NCI-H748 treated with DMSO at 0.1 percent for 48 hours (cell line): ENCODE measurements at places on chromosomes 1 and 21.

- DNase-seq = no peak
These were observed 3.0 kb downstream of the PRKCZ start for GRCh38 chr1:2053217-2053616.

DNA sequence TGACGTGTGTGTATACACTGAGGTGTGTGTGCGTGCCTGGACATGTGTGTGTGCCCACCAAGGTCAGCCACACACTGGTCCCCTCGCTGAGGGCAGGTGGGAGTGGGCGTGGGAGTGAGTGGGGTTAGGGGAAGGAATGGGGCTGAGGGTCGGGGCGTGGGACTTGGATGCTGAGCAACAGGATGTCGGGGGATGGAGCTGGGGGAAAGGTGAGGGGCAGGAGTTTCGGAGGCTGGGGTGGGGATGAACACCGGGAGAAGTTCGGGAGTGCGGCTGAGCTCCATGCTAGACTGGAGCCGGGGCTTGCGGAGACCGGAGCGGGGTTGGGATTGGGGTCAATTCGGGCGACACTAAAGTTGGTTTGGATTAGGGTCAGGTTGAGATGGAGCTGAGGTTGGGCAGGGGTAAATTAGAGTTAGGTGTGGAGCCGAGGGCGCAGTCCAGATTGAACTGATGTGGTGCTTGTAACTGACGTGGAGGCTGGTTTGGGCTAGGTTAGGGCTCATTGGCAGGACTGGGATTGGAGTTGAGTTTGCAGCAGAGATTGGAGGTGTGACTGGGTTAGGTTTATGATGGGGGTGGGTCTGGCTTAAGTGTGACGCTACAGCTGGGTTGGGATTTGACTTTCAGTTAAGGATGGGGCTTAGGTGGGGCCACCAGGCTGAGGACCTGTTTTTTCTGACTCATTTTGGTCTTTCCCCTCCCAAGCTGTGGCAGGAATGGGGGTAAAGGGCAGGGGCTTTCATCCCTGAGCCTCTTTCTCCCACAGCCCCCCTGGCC is 3.3 kb upstream of the GUCA2A start:
- DNase-seq = no peak

DNA sequence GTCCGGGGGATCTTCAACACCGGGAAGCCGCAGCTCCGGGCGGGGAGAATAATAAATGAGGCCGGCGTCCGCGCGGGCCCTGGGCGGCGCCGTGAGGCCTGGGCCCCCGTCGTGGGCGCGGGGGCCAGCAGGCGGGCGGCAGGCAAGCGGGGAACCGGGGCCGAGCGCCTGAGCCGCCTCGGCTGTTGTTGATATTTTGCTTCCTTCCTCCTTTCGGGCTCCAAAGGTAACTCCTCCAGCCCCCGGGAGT is at the start of gene MEF2D:
TSS of gene MEF2D (minus strand) at position 233 of the 250 bp plus-strand sequence. CDS start 17,483 bp downstream, outside the sequence.
- no peak for DNase-seq

DNA sequence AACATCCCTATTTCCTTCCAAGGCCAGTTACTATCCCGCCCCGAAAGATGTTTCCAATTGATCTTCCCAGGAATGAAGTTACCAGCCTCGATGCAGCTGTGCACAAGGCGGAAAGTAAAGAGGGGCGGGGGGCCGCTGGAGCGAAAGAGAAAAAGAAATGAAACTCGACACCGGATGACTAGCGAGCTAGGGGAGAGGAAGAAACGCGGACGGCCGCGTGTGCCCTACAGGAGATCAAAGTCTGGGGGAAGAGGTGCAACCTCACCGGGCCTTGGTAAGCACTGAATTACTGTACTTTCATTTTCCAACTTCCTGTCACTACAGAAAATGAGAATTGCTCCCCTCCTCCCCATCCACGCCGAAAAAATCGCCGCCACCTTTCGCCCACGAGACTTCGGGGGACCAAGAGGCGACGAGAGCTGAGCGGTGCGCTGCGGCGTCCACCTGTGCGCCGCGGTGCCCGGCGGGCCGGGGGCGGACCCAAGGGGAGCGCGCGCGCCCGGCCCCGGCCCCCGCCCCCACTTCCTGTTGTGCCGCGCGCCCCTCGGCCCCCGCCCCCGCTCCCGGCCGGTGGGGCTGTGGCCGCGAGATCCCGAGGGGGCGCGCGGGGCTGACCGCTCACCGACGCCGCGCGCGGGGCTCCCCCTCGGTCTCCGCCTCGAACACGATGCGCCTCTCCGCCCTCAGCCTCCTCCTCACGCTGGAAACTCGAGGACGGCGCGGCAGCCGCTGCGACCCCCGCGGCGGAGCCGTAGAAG is 622 bp downstream of the ELK4 start:
- peak; percentile 69 for DNase-seq

DNA sequence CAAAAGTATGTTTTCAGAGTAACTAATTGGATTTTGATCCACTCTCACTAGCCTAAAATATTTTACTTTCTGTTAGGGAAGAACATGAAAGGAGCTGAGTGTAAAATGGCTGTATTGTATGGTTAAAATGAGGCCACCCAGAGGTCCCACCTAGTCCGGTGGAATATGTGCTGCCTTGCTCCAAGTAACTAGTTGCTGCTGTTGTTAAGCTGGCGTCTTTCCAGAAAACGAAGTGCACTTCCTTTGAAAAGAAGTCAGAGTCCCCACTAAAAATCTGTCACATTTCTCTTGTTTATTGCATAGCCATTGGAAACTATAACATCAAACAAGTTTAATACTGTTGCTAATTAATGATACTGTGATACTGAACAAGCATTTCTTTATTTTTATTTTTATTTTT is 3.2 kb downstream of the SLC25A33 start:
- no peak for DNase-seq

- DNase-seq = peak; percentile 42
These were observed 252.4 kb downstream of the TOMM20 start for GRCh38 chr1:234875953-234876855.

DNA sequence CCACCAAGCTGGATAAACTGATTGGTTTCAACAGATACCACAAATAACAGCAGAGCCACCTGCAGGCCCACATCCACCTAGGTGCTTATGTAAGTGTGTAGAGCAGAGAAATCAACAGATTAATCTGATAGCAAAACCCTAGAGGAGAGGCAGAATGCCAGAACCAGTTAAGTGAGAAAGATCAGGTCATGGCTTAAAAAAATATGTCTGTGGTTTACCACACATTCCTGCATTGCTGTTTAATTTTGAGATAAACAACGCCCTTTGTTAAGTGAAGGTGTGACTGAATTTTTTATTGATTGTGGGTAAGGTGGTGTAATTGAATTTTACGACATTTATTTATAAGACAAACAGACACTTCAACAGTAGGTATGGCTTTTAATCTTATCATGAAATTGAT is 21.2 kb downstream of the CRNN start:
- no peak for DNase-seq

DNA sequence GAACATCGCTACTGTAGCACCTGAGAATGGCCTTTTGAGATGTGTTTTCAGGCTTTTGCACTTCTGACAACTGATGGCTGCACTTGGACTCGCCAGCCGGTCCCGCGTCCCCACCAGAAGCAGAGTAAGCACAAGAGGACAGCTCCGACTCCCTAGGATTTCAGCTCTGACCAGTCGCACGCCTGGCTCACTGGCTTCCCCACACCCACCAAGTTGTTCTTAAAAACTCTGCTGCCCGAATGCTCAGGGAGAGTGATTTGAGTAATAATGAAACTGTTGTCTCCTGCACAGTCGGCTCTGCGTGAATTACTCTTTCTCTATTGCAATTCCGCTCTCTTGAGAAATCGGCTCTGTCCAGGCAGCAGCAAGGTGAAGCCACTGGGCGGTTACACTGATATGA is 40.2 kb upstream of the NLRP3 start:
- DNase-seq = no peak

DNA sequence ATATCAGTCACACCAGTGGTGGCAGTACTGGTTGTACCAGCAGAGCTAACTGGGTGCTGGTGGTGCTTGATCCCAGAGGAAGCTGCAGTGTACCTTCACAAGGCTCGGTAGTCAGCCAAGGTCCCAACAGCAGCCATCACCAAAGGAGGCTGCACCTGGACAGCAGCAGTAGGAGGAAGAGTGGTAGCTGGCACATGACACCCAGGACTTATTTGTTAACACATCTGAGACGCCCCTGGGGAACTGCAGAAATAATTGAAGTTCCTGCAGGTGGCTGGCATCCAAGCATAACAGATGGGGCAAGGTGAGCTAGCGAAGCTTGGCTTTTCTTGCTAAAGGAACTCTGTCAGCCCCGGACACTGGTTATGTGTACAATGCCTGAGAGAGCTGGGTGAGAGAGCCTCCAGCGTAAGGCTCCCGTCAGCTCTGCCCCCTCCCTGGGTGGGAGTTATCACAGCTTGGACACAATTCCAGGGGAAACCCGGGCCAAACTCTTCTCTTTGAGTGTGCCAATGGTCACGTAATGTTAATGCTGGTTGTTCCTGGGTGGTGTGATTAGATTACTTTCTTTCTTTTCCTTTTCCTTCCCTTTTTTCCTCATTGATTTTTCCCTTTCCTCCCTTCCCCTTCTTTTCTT is 29.1 kb upstream of the PARP1 start:
- no peak for DNase-seq

DNA sequence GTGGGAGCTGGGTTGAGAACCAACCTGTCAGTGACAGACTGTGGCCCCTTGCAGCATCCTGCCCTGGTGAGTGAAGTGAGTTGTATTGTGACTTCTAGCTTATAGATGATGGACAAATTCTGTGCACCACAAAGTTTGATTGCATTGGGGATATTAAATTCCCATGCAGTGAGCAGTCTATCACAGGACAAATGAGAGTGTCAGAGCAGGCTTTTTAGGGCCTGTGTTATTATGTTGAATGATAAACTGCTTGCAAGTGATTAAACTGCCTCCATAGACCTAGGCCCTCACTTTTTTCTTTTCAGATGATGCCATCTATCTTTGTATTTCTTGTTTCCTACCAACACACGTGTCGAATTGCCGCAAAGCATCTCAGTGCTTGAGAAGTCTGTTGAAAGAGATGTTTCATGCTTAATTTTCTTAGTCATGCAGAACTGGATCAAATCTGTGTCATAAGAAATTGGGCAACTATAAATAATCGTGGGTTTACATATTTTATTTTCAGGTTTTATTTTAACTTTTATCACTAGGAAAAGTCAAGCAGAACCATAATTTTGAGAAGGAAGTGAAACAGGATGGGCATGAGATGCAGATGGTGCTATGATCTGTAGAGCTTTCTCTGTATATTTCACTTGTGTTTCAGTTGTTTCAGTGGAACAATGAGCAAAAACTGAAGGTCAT is 199.2 kb downstream of the S1PR1 start:
- no peak for DNase-seq

GRCh38 chr1:35298464-35298863 is 30.0 kb downstream of the ZMYM4 start:
- DNase-seq = no peak

GRCh38 chr1:110765640-110766335 is 91.0 kb upstream of the KCNA3 start:
- peak; percentile 36 for DNase-seq

DNA sequence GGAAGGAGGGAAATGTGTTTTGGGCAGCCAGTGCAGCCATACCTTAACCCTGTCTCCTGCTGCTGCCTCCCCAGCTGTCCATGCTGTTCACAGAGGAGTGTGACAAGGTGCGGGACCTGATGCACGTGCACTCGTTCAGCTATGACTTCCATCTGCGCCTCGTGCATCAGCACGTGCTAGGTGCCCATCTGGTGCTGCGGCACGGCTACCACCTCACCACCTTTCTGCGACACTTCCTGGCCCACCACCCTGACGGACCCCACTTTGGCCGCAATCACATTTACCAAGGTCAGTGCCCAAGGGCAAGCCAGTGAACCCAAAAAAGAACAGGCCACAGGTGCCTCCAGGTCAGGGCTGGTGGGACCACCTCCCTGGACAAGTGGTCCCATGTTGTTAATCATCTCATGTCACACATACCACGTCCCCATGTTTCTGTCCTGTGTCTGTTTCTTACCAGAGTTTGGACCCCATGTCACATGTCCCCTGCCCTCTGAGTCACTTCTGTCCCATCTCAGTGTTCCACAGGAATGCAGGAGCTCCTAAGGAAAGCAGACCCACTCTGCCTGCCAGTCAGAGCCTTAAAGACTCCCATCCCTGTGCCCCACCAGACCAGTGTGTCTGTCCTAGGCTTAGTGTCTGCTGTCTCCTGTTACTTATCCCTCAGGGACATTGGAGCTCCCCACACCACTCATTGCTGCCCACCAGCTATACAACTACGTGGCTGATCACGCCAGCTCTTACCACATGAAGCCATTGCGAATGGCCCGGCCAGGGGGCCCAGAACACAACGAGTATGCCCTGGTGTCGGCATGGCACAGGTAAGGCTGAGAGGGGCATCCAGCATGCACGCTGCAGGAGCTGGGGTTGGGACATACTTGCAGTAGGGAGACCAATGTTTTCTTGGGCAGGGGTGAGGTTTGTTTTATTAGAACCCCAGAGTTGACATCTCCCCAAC is 6.6 kb downstream of the HYI start:
- no peak for DNase-seq

DNA sequence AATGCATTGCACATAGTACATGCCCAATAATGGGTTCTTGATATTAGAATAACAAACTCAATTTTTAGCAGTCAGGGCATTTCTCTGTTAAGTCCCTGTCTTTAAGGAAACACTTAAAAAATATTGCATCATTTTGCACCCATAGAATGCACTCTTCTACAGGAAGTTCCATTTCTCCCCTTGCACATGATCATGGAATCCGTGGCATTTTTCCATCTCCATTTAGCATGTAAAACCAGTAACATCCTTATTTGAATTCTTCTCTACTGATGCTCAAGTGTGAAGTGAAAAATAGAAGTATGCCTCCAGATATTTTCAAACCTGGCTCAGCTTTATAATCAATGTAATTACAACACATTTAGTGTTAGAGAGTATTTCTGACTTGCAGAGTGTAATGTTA is 192.8 kb downstream of the RWDD3 start:
- no peak for DNase-seq

GRCh38 chr21:43270800-43271301 is 102.0 kb downstream of the CRYAA start:
- no peak for DNase-seq

DNA sequence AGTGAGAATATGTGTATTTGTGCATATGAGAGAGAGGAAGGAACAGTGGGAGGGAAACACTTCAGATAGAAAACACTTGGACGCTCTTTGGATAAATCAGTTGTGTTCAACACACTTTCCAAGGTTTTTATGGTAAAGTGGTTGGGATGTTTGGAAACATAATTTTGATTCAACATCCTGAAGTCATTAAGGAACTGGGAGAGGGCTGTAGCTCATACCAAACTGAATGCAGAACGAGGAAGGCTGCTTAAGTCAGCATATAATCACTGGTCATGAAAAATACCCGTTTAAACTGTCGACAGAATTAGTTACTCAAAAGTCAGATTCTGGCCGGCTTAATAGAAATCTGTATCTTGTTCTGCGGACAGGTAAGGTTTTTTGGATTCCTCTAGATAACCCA is 14.9 kb downstream of the LIX1L start:
- no peak for DNase-seq
